ENCODE measurements at places on chromosomes 11 and 22.

DNA sequence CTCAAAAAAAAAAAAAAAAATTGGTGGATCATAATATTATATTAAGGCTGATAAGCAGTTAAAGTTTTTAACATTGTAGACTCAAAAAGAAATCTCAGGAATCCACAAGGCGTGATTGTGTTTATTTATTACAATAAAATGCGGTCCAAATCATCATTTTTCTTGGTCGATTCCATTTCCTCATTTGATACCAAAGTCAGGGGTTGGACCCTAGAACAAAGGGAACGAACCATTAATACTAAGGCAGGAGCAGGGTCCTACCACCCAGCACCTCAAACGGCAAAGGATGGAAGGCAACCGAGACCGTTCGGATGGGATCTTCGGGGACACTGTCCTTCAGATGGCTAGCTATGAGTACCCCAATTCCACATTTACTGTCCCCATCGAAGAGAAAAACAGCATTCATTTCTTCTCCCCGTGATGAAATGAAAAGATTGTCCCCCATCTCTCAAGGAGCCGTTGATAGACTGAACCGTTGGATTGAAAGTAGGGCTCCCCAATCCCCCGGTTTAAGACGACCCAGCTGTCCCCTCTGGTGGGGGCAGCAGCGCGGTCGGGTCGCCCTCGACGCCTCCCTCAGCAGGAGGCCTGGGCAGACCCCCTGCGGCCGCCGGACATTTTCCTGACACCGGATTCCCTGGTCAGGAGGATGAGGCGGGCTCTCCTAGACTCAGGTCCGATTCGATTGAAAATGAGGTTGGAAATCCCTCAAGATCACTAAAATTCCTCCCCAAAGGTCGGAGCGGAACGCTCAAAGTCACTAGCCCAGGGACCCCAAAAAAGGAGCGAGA is 607 bp downstream of the DMC1 start:
- DNase-seq = no peak

DNA sequence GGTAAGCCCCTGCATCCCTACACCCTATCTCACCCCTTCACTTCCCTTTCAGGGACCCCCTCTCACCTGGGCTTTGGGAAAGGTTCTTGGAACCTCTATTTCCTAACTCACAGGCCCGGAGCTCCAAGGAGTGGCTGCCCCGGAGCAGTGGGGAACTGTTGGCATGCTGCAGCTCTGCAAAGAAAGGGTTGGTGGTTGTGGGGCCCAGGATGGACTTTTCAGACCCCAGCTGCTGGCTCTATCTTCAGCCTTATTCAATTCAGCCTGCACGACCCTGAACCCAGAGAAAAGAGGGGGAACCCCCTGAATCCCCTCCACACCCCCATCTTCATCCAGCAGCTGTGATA is 10.0 kb downstream of the ROBO4 start:
- DNase-seq = no peak

GRCh38 chr11:121563900-121564822 is 111.4 kb upstream of the SORL1-AS1 start:
- DNase-seq = no peak

DNA sequence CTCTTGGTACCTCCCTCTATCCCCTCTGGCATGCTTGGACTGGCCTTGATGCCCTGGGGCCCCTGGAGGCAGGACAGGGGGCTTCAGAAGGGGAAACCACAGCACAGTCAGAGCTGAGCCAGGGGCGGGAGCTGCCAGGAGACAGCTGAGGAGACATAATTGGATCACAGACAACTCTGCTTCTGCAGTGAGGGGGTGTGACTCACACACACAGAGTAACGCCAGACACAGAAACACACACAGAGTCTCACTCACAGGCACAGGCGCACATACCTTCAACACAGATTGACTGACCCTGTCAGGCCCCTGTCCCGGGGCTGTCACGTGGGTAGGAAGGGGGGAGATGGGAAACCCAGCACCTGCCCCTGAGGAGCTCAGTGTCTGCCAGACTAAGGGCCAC is 20.6 kb downstream of the STARD10 start:
- no peak for DNase-seq

- no peak for DNase-seq
Measured at GRCh38 chr11:2261436-2262230, 8.8 kb downstream of the ASCL2 start.
